ENCODE measurements at places on chromosomes 11 and 22.
A peak's percentile ranks its signal among the peaks of the same experiment; 100 is the strongest.

DNA sequence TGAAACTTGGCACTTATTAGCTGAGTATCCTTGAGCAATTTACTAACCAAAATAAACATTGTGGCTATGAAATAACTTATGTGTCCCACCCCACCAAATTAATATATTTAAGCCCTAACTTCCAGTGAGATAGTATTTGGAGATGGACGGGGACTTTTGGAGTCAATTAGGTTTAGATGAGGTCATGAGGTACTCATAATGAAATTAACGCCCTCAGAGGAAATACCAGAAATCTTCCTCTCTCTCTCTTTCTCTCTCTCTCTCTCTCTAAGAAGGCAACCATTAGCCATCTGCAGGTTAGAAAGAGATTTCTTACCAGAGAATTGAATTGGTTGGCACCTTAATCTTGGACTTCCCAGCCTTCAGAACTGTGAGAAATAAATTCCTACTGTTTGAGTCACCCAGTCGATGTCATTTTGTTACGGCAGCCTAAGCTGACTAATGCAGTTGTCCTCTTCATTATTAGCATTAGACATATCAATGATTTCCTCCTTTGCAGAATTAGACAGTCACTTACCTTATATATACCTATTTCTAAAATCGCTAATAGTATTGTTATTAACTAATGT, 1284.0 kb downstream of the FAM181B start:
- no peak for DNase-seq

GRCh38 chr11:107699371-107700285, 12.2 kb downstream of the SLN start:
- DNase-seq: no peak

GRCh38 chr11:26626346-26626745, 54.3 kb upstream of the MUC15 start:
- DNase-seq: no peak

- no peak for DNase-seq
Measured at GRCh38 chr11:127193950-127194349, 193.4 kb upstream of the KIRREL3 start.

GRCh38 chr11:108906826-108907225, 242.0 kb downstream of the DDX10 start:
- DNase-seq: peak; percentile 69

DNA sequence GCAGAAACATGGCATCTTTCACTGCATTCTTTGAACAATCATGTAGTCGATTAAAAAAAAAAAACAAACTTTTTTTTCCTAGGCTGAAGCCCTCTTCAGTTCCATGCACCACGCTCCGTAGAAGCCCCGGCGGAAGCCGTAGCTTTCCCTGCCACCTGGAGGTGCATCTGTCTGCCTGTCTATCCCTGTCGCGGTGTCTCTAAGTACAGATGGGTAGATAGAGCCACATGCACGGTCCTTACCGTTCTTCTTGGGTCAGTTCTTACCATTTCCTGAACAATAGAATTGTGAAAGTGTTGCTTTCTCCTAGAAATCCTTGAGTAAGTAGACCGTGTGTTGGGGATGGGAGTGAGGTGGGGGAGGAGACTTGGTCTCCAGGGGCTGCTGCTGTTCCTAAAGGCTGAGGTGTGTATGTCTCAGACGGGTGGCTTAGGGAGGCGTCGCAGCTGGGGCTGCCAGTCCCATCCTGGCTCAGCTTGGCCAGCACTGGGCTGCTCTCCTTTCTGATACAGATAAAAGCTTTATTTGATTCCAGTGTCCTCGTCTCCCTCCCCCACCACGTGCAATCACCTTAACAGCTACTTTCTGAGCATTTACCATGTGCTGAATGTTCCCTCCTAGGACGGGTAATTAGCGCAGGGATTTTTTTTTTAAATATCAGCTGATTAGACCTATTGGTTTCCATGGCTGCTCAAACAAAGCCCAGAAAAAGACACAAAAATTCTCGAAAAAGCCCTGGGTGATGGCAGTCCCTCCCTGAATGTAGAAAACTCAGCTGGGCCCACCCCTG, 46.8 kb downstream of the MACROD1 start:
- DNase-seq: no peak

DNA sequence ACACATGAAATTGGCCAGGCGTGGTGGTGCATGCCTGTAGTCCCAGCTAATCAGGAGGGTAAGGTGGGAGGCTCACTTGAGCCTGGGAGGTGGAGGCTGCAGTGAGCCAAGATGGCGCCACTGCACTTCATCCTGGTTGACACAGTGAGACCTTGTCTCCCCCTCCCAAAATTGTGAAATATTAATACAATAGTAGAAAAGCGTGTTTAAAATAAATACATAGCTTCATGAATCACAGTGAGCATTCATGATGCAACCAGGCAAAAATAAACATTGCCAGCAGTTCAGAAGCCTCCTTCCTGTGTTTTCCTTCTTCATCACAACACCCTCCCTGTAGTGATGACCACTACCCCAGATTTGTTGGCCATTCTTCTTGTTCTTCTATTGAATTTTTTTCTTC, 4.3 kb upstream of the TEAD1 start:
- no peak for DNase-seq

DNA sequence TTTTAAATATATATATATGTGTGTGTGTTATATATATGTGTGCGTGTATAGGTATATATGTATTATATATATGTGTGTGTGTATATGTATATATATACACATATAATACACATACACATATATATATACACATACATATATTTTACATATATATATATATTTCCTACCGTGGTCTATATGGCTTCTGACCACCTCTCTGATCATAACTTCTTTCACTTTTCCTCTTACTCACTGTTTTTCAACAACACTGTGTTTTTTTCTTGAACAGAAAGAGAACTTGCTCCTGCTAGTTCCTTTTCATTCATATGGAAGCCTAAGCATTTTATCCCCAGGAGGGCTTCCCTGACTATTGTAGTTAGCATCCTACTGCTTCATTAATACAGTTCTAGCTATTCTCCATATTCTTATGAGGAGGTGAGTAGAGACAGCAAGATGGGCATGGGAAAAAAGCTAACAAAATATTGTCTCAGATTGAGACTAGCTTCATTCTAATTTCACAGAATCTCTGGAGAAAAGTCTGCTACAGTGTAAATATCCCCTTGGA, 38.5 kb upstream of the CTSC start:
- DNase-seq: no peak

DNA sequence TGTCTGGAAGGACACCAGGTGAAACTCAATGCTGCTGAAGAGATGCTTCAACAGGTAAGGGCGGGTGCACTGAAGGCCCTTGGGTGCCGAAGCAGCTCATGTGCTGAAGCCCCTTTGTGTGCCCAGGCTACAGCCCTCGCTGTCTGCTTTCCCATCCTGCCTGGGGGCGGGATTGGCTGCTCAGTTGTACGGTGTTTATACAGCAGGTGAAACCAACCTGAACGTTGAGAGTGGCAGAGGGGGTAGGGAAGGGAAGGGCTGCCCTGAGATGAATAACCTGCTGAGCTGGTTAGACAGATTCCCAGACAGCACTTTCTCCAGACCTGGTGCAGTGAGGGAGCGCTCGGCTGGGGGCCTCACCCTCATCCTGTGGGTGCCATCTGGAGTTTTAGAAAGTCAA, 75.7 kb downstream of the CYB5R2 start:
- DNase-seq: no peak

DNA sequence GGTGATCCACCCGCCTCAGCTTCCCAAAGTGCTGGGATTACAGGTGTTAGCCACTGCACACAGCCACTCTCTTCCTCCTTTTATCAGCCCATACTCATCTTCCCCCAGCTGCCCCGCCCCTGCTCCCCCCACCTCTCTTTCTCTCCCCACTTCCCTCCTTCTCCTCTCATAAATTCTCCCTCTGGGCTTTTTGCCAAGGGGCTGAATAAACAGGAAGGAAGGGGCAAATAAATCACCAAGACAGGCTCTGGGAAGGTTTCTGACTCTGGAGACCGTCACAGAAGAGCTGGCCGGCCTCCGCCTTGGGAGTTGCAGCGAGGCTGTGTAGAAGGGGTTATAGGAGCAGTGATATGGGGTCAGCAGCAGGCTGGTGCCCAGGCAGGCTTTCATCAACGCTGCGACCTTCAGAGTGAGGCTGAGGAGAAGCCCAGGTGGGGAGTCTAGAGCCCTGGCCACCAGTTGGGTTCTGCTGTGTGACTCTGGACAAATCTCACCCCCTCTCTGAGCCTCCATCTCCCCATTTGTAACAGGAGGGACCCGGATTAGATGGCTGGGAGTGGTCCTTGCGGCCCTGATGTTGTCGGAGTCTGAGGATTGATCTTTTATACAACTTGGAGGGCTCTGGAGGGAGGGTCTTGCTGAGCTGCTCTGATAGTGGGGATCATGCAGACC, 62.6 kb upstream of the RASD2 start:
- DNase-seq: peak; percentile 96

Measured in M059J (cell line).